ENCODE measurements at places on chromosomes 7 and 10.

DNA sequence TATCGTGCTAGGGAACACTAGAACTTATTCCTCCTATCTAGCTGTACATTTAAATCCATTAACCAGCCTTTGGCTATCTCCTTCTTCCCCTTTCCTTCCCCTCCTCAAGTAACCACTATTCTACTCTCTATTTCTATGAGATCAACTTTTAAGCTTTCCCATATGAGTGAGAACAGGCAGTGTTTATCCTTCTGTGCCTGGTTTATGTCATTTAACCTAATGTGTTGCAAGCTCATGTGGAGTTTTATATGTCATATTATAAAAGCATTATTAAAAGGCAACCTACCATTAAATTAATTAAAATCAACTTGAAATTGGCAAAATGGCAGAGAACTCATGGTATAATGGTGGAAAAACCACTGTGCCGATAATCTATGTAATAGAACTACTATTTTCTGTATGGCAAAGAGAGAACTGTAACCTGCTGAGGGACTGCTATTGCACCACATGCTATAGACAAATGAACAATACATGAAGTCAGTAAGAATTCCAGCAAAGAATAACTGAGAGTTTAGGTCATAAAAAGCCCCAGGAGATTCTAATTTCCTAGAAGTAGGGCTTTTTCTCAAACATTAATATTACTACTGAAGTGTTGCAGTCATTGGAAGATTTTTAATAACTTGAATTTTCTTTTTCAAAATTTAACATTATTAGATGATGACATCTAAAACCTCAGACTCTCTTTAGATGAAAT, 81.8 kb downstream of the LRRN3 start:
- DNase-seq, result no peak

- no peak for DNase-seq
Measured at GRCh38 chr7:130492523-130493274, 814 bp downstream of the MEST start.

DNA sequence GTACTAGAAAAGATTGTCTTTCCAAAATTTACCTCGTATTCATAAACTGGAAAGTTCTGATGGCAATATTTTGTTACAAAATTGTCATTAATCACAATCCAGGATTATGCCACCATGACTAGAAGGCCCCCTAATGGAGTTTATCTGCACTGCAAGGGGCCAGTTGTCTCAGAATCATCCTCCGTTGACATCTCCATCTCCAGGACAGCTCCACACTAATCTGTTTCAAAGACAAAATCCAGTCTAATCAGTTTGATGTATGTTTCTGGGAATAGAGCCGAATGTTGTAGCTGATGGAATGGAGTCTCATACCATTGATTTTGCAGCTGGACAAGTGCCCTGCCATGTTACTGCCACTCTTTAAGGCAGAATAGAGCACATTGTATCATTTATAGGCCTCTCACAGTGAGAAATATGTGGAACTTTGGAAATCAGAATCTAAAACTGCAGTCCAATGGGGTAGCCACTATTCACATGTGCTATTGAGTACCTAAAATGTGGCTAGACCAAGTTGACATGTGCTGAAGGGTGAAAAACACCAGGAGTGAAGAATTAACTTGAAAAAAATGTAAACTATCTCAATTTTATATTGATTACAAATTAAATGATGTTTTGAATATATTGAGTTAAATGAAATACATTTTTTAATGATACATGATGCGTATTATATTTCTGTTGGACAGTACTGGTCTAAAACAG, 38.3 kb upstream of the TOMM7 start:
- peak; percentile 34 for DNase-seq

GRCh38 chr10:11170574-11170973, 152.9 kb downstream of the CELF2 start:
- no peak for DNase-seq

- no peak for DNase-seq
Measured at GRCh38 chr10:88042160-88043100, 179.0 kb downstream of the PTEN start.

DNA sequence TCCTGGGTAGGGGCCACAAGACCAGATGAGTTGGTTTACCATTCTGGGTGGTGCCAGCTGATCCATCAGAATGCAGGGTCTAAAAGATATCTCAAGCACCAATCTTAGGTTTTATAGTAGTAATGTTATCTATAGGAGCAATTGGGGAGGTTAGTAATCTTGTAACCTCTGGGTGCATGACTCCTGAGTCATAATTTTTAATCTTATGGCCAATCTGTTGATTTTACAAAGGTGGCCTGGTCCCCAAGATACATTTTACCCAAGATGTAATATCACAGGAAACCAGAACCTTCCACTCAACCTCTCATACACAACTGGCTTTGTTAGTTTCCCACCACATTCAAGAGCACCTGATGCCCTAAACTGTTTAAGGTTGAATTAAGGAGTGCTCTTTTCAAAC, 79.5 kb downstream of the C1GALT1 start:
- DNase-seq, result no peak

GRCh38 chr10:102007796-102008195, 48.2 kb downstream of the ARMH3 start:
- no peak for DNase-seq
